Pancreas (tissue), 10 donors: ENCODE measurements at places on chromosomes 7 and 10. TPM values are rescaled to one million over a fixed set of nuclear protein-coding genes. Genes with fewer than 3 reads are reported as not detected.

KBTBD2 gene
- total RNA-seq = 7.3 TPM

TRAPPC14 gene
- 5.1 TPM for total RNA-seq

MMRN2 gene
- total RNA-seq = 6.6 TPM

MALRD1 gene
- not detected for total RNA-seq

SPDYE5 gene
- not detected for total RNA-seq

ZNF425 gene
- total RNA-seq = 0.52 TPM

OR2A1 gene
- not detected for total RNA-seq

AP1S1 gene
- total RNA-seq = 13.0 TPM

GRCh38 chr10:20598590-20598989, 298.5 kb downstream of the NEBL start:
- no peaks in the 10 kb centered on the region for H3K36me3 ChIP-seq
- no peak overlapping the region for H3K27ac ChIP-seq
- no peak for DNase-seq

GRCh38 chr10:48800007-48800675, 115.5 kb downstream of the WDFY4 start:
- H3K4me1 ChIP-seq = no peaks in the 10 kb centered on the region
- H3K27me3 ChIP-seq = no peaks in the 10 kb centered on the region
- H3K36me3 ChIP-seq = no peaks in the 10 kb centered on the region
- no peak overlapping the region for H3K4me3 ChIP-seq
- no peak overlapping the region for H3K27ac ChIP-seq

GRCh38 chr10:14468023-14468441, 137.3 kb upstream of the FRMD4A start:
- no peak overlapping the region for H3K27ac ChIP-seq
- H3K4me3 ChIP-seq = no peak overlapping the region
- H3K4me1 ChIP-seq = no peaks in the 10 kb centered on the region
